ENCODE measurements at places on chromosomes 6 and 20.

- DNase-seq = no peak
Observed at GRCh38 chr6:158439255-158439654, 120.6 kb upstream of the TMEM181 start.

DNA sequence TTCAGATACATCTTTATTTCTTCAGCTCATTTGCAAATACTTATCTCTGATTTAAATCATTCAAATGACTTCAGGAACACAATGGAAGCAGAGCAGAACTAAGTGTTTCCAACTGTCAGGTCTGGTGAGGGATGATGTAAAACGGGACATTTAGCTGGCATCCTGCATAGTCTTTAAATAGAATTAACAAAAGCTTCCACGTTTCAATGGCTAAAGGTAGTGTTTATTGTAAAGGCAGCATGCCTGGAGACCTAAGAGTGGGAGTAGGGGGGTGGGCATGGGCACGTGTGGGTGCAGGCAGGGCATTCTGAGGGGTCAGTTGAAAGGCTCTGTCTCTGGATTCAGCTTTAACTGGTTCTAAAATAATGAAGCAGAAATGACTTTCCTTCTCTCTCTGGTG, 174.9 kb downstream of the PLCB1 start:
- DNase-seq = no peak

DNA sequence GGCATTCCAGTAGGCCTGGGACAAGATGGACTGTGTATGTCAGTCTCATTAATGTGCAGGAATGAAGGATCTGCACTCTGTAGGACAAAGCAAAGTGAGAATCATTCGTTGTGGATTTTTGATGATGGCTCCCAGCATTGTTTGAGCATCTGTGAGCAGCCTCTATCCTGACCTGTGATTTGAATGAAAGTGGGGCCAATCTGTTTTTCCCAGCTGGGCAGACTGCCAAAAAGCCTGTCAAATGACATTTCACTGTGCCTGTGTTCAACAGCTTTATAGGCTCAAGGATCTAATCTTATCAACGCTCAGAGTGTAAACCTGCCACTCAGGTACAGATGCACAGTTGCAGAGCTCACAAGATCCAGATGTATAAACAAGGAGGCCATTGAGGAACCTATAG, 86.7 kb upstream of the SYNDIG1 start:
- DNase-seq = no peak

DNA sequence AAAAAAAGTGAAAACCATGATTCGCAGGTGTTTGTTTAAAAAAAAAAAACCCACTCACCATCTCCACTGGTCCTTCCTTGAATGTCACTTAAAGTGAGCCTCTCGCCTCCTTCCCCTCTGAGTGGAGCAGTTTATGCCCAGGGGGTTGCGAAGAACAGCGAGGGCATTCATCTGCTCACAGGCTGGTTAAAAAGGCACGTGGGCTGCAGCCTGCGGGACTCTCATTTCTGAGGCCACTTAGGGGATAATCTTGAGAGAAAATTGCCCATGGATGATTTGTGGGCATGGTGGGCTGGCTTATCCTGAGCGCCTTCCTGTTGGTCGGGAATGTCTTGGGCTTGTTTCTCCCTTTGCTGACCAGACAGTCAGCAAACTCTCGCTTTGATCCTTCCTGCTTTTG, 18.9 kb downstream of the BCAS4 start:
- no peak for DNase-seq

DNA sequence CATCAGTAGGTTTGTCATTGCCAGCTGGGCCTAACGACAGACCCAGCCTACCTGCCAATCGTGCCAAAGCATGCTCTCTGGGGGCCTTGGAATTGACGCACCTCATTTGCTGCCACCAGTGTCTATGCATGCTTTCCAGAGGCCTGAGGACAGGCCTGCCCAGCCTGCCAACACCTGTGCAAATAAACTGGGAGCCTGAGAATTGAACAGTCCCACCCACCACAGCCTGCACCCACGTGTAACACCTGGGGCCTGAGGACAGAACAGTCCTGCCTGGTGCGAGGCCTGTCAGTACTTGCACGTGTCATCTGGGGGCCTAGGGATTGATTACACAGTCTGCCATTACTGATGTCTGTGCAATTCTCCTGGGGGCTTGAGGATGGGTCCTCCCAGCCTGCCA, 6.2 kb upstream of the RNF217 start:
- DNase-seq = no peak

DNA sequence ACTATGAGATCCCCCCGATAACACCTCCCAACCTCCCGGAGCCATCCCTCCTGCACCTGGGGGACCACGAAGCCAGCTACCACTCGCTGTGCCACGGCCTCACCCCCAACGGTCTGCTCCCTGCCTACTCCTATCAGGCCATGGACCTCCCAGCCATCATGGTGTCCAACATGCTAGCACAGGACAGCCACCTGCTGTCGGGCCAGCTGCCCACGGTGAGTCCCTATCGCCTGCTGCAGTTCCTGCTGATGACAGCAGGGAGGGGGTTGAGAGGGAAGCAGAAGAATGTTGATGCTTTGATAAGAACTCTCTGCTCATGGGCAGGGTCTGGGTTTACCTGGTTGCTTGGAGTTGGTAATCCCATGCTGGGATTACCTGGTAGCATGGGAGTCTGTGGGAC, 91.9 kb downstream of the TOX2 start:
- DNase-seq = no peak

DNA sequence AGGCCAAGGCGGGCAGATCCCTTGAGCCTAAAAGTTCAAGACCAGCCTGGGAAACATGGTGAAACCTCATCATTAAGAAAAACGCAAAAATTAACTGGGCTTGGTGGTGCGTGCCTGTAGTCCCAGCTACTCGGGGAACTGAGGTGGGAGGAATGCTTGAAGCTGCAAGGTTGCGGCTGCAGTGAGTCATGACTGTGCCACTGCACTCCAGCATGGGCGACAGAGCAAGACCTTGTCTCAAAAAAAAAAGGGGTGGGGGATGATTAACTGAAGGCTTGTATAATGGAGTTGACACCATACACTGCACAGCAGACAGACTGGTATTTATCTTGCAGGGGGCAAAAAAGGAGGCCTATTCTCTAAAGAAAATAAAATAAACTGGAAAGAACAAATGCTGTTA, 27.7 kb downstream of the SRPK1 start:
- DNase-seq = no peak

DNA sequence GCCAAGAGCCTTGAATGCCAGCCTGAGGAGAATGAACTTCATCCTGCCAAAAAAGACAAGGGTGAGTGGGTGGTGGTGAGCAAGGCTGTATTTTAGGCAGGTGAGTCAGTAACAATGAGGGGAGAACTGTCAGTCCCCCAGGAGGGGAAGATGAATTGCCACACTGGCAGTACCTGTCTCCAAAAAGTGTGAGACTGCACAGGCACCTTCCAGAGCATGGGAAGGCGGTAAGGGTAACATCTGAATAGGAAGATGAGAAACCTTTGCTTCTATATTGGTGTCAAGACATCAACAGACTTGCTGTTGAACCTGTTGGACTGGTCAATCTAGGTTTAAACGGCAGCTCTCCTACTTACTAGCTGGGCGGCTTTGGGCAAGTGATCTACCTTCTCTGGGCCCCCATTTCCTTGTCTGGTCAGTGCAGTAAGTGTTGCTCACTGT, 30.9 kb downstream of the STK35 start:
- DNase-seq = no peak

- no peak for DNase-seq
Observed at GRCh38 chr20:58478141-58478805, 36.9 kb downstream of the APCDD1L start.

GRCh38 chr6:144515761-144516160, 230.6 kb downstream of the UTRN start:
- no peak for DNase-seq

GRCh38 chr6:16644540-16645250, 116.6 kb downstream of the ATXN1 start:
- no peak for DNase-seq

DNA sequence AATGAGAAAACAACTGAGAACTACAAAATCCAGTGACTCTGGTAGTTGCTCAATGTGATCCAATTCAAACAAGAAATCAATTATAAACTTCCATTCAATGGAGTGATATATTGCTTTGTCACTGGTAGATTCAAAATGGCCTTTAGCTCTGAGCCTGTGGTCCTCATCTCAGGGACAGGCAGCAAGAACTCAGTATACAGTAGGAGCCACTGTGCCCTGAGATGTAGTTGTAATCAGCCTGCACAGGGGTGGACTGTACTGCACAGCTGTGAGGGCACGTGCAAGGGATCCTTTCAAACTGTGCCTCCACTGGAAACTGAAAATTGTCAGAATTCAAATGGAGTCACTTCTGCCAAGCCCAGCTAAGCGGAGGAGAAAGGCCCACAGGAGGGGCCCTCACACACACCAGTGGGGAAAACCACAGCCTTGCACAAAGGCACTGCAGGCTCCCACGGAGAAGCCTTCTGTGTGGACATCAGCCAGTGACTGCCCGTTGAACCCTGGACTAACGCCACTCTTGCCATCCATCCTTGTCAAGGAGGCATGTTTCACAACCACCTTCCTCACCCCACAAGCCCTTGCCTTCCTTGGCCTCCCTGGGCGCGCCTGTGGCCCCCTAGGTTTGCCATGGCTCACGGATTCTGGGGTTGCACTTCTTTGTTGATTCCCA, 186.7 kb downstream of the SMOC2 start:
- DNase-seq = no peak

GRCh38 chr6:88184921-88185320, 18.8 kb upstream of the CNR1 start:
- no peak for DNase-seq

- no peak for DNase-seq
Observed at GRCh38 chr20:35559042-35559693, 17.3 kb downstream of the ERGIC3 start.

DNA sequence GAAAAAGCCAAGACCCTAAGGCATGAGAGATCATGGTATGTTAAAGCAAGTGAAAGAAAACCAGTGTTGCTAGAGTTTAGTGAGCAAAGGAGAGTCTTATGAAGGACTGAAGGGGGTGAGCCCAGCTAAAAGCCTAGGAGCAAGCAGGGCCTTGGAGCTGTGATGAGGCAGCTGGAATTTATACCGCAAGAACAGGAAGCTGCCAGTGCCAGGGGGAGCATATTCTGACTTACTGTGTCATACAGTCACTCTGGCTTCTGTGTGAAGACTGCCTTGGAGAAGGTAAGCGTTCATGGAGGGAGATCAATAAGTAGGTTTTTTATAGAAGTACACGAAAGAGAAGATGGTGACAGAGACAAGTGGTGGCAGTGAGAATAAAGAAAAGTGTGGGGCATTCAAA, 308.9 kb upstream of the THEMIS start:
- DNase-seq = no peak

DNA sequence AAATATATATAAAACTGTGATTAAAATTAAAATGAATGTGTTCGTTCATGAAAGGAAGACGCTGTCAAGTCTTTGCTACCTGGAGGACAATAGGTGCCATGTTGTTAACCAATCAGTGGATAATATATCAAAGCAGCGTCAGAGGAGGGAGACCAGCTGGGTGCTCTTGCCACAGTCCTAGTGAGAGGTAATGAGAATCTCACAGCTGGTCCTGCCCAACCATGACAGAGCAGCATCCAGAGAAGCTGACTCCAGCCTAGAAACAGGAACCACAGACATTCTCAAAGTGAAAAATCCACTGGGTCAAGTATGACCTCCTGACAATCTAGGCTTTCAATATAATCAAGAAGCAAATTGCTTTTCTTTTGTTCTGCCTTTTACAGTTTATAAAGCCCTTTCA, 94.5 kb upstream of the LRFN2 start:
- no peak for DNase-seq

DNA sequence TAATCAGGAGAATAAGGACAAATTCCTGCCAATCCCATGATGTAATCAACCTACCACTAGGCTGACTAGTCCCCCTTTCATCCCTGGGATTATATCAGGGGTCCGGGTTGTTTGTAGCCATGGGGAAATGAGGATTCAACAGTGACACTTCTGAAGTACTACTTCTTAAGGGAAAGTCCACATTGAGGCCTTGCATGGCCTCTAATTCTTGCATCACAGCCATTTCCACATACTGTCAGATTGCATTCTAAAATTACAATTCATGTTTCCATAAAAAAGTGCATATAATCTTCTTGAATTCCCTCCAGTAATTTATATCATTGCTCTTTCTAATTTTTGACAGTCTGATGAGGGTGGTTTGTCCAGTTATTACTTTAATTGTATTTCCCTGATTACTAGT, 184.2 kb downstream of the PHF3 start:
- no peak for DNase-seq

- DNase-seq = no peak
Observed at GRCh38 chr20:58137236-58137635, 91.2 kb downstream of the ANKRD60 start.

DNA sequence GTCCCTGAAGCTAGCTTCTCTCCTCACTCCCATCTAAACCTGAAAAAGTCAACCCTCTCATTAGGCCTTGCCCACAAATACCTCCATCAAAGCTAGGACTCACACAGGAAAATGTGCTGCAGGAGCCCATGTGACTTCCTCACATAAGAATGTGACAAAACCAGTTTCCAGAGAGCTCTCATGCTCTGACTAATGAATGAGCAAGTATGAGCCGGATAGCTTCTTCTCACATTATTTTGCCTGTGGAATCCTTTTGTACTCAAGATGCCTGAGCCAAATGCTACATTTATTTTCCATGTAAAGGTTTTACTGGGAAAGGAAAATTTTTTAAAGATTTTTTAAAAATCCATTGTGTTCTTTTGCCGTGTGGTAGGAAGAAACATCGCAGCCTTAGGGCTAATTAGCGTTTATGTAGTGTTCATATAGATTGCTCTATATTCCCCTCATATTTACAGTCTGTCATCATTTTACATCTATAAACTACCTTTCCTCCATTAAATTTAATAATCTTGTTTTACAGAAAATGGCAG, 68.6 kb upstream of the CCN6 start:
- DNase-seq = peak; percentile 73

DNA sequence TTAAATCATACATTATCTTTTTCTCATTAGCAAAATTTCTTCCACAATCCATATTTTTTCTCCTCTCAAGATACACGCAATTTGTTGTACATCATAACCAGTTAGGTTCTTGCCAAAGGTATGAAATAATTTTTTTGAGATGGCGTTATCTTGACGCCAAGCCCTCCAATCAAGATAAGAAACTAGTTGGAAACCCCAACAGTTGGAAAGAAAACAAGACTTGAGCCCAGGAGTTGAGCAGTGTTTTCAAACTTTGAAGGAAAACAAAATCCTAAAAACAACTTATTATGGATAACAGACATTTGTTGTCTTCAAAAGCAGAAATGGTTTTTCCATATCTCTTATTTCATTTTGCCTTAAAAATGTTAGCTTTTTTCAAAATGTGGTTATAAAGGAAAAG, 184.8 kb downstream of the SLC24A3 start:
- peak; percentile 10 for DNase-seq

DNA sequence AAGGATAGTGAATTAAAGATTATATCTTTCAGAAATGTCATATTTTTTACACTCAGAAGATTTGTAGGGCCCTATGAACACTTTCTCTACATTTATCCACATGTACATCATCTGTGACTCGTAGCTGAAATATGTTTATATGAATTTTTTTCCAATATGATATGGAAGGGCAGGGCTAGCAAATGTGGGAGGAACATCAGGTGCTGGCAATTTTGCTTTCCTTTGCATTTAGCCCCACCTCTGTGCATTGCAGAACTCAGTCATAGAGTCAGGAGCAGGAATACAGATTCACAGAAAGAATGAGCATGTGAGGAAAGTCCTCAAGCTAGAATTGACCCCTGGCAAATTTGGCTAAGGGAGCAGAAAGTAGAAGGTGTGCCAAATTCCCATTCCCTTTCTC, 129.9 kb downstream of the CRYBG1 start:
- no peak for DNase-seq

- no peak for DNase-seq
Observed at GRCh38 chr6:81413306-81413705, 339.2 kb downstream of the TENT5A start.
